ENCODE measurements at places on chromosomes 13 and 19.
A peak's percentile ranks its signal among the peaks of the same experiment; 100 is the strongest.

GRCh38 chr19:41796901-41797300 is 514 bp downstream of the CEACAM3 start:
- DNase-seq = no peak

DNA sequence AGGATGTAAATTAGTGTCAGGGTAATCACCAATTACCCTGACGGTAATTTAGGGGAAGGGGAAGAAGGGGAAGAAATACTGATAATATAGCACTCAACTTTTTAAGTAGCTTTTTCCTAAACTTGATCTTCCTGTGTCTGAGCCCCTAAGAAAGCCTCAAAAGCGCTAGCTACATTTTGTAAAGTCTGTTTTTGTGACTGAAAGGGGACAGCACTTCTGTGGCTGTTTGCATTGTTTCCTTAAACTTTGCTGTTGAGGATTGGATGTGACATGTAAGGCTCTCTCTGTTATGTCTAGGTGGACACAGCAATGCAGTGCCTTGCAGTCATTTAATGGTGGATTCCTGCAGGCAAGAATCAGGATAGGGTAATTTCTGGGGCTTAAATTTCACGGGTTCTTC is 42.8 kb downstream of the SPATA13 start:
- DNase-seq = peak; percentile 26

DNA sequence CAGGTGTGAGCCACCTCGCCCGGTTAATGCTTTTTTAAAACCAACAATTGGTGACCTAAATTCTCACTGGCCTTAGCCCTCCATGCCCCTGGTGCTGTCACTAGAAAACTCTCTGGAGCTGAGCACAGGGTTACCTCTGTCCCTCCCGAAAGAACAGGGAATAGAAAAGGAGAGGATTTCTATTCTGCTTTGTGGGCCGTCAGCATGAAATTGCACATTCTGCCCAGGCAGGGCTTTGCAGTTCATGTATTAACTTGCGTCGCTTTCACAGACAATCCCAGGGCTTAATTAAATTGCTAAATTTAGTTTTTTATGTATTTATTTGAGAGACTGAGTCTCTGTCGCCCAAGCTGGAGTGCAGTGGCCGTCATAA is 583 bp upstream of the ZNF480 start:
- no peak for DNase-seq

DNA sequence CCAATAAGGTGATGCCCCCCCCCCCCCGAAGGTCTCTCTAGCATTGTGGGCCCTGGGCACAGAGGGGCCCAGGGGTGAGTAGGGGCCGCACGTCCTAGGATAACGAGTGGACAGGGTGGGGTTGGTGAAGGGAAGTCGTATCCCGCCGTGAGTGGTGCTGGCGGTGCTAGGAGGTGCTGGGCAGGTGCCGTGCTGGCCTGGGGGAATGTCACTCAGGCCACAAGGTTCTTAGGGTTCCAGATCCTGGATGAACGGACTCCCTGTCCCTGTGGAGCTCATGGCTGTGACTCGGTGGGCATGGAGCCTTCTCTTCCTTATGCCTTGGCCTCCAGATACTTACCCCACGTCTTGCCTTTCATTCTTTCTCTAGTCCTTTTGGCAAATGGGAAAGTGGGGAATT is 157.4 kb upstream of the SOX1 start:
- DNase-seq = no peak

GRCh38 chr13:99018418-99019180 is 40.7 kb upstream of the DOCK9 start:
- DNase-seq = no peak

DNA sequence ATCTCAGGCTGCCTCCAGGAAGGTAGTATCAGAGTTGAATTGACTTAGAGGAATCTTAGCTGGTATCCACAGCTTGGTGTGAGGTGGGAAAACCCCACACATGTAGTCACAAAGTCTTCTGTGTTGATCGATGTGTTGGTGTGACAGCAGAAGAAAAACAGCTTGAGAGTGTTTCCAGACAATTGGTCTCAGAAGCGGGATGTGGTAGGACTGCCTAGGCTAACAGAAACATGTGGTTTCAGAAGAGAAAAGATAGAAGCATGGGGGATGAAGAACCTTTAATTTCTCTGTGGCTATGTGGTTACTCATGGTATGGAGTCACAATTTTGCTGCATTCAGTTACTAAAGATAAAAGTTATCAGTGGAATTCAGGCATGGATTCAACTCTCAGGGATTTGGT is 134.7 kb upstream of the SLITRK5 start:
- DNase-seq = no peak

DNA sequence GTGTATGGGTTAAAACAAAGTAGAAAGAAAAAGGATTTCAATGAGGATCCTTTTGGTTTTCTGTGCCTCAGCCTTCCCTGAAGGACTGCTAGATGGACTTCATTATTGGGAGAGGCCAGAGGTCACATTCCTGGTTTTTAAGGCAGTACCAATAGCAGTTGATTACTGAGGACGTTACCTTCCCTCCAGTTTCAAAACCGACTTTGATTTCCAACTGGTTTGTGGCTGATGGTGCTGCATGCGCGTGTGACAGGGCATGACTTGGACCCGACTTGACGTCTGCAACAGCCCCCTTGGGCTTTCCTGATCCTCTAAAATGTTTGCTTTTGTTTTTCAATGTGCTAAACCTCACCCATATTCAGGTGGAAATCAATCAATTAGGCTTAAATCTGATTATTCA is 314.3 kb upstream of the ARGLU1 start:
- DNase-seq = no peak

Data from NAMALWA (cell line).